ENCODE measurements at places on chromosomes 4 and X.

DNA sequence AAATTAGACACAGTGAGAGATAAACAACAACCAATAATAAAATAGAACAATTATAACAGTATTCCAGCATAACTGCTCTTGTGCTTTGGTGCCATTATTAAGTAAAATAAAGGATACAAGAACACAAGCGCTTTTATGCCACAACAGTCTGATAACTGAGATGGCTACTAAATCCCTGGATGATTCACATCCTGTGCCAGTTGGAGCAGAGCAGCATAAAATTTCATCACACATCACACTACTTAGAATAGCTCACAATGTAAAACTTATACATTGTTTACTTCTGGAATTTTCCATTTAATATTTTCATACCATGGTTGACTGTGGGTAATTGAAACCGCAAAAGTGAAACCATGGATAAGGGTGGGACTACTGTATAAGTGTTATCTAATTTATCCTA, 399.9 kb upstream of the CNKSR2 start:
- no peak for DNase-seq

GRCh38 chrX:7542587-7543380, 300.2 kb upstream of the VCX start:
- no peak for DNase-seq

DNA sequence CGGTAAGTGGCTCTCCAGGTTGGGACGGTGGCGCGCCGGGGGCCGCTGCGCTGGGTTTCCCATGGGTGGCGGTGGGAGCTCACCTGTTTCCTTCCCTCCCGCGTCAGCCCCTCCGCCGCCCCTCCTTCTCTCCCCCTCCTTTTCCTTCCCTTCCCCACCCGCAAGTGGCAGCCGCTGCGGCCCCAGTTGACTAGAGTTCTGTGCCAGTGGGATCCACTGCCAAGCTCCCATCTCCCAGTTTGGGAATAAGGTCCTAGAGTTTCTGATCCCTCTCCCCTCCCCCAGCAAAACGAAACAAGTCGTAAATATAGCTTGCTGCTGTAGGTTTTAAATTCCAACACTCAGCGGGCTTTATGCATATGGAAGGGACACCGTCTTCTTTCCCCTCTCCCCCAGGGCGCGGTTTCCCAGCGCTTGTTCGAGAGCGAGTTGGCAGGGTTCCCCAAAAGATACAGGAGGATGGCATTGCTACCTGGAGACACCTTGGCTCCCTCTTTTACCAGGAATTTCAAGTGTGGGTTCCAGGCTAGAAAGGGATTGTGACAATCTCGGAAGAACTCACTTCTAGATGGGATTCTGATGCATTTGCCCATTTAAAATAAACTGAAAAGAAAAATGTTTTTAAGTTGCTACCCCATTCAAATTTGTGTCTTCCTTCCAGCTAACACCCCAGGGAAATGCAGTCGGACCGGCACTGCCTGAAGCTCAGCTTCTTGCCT, 1.2 kb downstream of the TLL1 start:
- no peak for DNase-seq

DNA sequence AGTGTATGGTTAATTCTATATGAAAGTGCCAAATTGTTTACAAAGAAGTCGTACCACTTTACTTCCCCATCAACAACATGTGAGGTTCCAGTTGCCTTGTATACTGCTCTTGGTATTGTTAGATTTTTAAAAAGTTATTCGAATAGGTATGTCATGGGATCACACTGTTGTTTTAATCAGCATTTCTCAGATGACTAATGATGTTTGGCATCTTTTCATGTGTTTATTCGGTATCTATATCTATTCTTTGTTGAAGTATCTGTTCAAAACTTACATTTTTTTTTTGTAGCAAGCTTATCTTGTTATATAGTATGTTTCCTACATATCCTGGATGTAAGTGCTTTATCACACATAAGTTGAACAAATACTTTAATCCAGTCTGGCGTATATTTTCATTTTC, 99.4 kb upstream of the MAB21L2 start:
- no peak for DNase-seq

DNA sequence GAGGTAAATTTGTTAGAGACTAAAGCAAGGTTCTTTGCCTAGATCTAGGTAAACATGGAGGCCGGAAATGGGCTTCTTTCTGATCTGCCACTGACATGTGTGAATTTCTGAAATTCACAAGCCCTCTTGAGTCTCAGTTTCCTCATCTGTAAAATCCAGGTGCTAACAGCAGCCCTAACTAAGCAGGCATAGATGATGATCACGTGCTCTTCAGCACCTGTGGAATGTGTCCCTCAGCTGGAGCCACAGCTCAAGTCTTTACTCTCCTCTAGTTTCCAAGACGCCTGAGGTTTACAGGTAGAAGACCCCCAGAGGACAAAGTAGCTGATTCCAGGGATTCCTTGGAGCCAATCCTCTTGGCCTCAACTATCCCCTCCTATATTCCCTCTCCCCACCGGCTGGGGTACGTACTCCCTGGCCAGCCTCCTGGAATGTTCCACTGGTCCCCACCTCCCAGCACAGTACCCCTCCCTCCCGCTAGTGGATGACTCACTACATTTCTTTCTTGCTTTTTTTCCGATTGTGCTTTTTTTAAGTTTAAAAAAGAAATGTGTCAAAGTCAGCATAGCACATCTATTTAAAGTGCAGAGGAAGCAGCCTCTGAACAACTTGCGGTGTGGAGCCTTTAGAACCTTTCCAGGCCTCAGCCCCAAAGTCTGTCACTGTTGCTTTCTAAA, 98.4 kb downstream of the PHKA2 start:
- DNase-seq = peak; percentile 41

- no peak for DNase-seq
Observed at GRCh38 chr4:19829101-19829500, 422.6 kb upstream of the SLIT2 start.
